ENCODE measurements at places on chromosomes 4 and X. TPM values are rescaled to one million over a fixed set of nuclear protein-coding genes. Genes with fewer than 3 reads are reported as not detected.

RASGEF1B gene
- polyA plus RNA-seq, result 0.05 TPM

SPACA5 gene
- not detected for polyA plus RNA-seq

- H3K4me3 ChIP-seq, result no peak overlapping the region
- H3K27me3 ChIP-seq, result no peaks in the 10 kb centered on the region
- H3K4me1 ChIP-seq, result peaks cover 36% of the 10 kb centered on the region
- H3K36me3 ChIP-seq, result peaks cover 22% of the 10 kb centered on the region
- no peak for DNase-seq
- H3K27ac ChIP-seq, result peak overlapping the region; percentile 35
Observed at GRCh38 chr4:2936773-2937145, 26.4 kb downstream of the NOP14 start.

DNA sequence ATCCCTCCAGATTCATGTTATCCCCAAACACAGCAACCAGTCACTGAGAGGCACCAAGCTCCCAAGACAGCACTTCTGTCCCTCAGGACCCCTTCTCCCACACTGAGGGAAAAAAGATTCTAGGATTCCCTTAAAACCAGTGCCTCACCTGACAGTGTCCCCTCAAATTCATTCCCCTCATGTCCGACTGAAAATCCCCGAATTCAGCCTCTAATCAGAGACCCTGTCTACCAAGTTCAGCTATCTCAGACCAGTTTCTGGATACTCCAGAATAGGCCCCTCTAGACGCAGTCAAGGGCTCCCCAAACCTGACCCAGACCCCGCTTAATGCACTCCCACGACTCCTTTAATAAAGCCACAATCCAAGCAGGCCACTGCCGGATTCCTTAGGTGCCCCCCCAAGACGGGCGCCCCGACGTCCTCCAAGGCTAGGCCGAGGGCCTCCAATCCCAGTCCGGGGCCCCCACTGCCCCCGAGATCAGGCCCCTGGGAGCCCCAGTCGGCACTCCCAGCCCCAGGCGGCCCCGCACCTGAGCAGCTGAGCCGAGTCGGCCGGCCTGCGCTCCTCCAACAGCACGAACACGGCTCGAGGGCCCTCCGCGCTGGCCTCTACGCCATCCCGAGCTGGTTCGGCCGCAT is 457 bp downstream of the TFE3 start:
- no peaks in the 10 kb centered on the region for H3K27me3 ChIP-seq
- H3K4me3 ChIP-seq, result peak overlapping the region; percentile 73
- H3K4me1 ChIP-seq, result peaks cover 41% of the 10 kb centered on the region
- H3K27ac ChIP-seq, result peak overlapping the region; percentile 66
- DNase-seq, result no peak
- peaks cover 12% of the 10 kb centered on the region for H3K36me3 ChIP-seq

DNA sequence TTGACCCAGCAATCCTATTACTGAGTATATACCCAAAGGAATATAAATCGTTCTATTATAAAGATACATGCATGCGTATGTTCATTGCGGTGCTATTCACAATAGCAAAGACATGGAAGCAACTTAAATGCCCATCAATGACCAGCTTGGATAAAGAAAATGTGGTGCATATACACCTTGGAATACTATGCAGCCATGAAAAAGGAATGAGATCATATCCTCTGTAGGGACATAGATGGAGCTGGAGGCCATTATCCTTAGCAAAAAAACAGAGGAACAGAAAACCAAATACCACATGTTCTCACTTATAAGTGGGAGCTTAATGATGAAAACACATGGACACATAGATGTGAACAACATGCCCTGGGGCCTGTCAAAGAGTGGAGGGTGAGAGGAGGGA is 124.1 kb upstream of the AFF2 start:
- H3K36me3 ChIP-seq, result no peaks in the 10 kb centered on the region
- DNase-seq, result no peak
- no peaks in the 10 kb centered on the region for H3K4me1 ChIP-seq
- H3K27me3 ChIP-seq, result no peaks in the 10 kb centered on the region

F11 gene
- 35.1 TPM for polyA plus RNA-seq

DNA sequence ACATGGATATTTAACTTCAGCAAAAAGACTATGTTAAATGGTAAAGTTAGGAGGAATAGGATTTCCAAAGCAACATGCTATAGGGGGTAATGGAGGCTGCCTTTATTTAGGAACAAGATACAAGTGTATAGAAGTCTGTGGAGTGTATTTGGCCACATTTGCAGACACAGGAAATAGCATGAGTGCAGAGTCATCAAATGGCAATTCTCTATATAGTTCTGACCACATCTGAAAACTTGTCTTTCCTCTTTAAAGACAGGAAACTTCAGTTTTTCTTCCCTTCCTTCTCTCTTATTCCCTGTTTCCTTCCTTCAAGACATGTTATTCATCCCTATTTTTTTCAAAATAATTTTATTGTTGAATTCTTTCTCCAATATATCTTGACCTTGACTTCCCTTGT is 119.3 kb upstream of the PITX2 start:
- H3K27me3 ChIP-seq, result no peaks in the 10 kb centered on the region
- H3K27ac ChIP-seq, result no peak overlapping the region

GRCh38 chrX:115178473-115178872 is 10.7 kb upstream of the RBMXL3 start:
- no peak overlapping the region for H3K27ac ChIP-seq
- H3K27me3 ChIP-seq, result no peaks in the 10 kb centered on the region
- H3K4me1 ChIP-seq, result no peaks in the 10 kb centered on the region
- no peak overlapping the region for H3K4me3 ChIP-seq
- no peaks in the 10 kb centered on the region for H3K36me3 ChIP-seq

DNA sequence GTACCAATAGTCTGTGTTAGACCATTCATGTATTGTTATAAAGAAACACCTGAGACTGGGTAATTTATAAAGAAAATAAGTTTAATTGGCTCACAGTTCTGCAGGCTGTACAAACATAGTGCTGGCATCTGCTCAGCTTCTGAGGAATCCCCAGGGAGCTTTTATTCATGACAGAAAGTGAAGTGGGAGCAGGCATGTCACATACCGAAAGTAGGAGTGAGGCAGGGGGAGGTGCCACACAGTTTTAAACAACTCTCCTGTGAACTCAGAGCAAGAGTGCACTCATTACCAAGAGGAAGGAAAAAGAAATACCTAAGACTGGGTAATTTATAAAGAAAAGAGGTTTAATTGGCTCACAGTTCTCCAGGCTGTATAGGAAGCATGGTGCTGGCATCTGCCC is 591.2 kb downstream of the PPP4R3C start:
- H3K36me3 ChIP-seq, result no peaks in the 10 kb centered on the region
- H3K27ac ChIP-seq, result no peak overlapping the region
- H3K4me3 ChIP-seq, result no peak overlapping the region
- H3K27me3 ChIP-seq, result no peaks in the 10 kb centered on the region
- no peak for DNase-seq
- no peaks in the 10 kb centered on the region for H3K4me1 ChIP-seq

FGFBP2 gene
- not detected for polyA plus RNA-seq

- H3K4me3 ChIP-seq, result no peak overlapping the region
- no peak overlapping the region for H3K27ac ChIP-seq
- H3K4me1 ChIP-seq, result peaks cover 28% of the 10 kb centered on the region
Observed at GRCh38 chr4:13534344-13535063, 9.8 kb downstream of the NKX3-2 start.

CENPI gene
- 5.1 TPM for polyA plus RNA-seq

DNA sequence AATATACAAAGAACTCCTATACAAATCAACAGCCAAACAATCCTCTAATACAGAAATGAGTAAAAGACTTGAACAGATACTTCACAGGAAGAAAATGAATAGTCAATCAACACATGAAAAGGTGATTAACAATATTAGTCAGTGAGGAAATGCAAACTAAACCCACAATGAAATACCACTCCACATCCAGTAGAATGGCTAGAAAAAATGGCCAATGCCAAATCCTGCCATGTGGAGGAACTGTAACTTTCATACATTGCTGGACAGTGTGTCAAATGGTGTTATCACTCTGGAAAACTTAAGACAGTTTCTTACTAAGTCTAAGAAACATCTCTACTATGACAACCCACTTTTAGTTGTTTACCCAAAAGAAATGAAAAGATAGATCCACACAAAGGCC is 59.5 kb downstream of the NSG1 start:
- no peaks in the 10 kb centered on the region for H3K4me1 ChIP-seq
- no peak overlapping the region for H3K4me3 ChIP-seq
- no peaks in the 10 kb centered on the region for H3K27me3 ChIP-seq
- no peak for DNase-seq

P2RY8 gene
- polyA plus RNA-seq, result 1.3 TPM

- no peak for DNase-seq
- no peak overlapping the region for H3K4me3 ChIP-seq
Observed at GRCh38 chr4:106104276-106104675, 209.0 kb downstream of the NPNT start.

All from HepG2 (cell line).